ENCODE measurements at places on chromosomes 16 and 17. TPM values are rescaled to one million over a fixed set of nuclear protein-coding genes. Genes with fewer than 3 reads are reported as not detected.

PPY gene
- total RNA-seq: not detected

ACSM2A gene
- not detected for total RNA-seq

CACNG5 gene
- not detected for total RNA-seq

RPRML gene
- not detected for total RNA-seq

MAP2K6 gene
- 3.4 TPM for total RNA-seq

RAMP2 gene
- total RNA-seq: 77.7 TPM

DNA sequence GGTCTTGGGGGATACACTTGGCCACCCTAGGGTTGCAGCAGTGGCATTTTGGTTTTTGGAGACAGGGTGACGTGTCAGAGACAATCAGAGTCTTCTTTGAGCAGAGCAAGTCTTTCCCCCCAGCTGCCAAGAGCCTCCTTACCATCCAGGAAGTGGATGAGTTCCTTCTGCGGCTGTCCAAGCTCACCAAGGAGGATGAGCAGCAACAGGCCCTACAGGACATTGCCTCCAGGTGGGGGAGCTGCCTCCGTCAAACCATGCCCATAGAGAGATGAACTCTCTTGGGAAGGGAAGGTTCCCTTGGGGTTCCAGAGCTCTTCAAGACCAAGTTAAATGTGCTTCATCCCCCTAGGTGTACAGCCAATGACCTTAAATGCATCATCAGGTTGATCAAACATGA lies 11.3 kb downstream of the LIG3 start:
- H3K27ac ChIP-seq: no peak overlapping the region
- no peak for DNase-seq
- peaks cover 5% of the 10 kb centered on the region for H3K36me3 ChIP-seq
- H3K4me1 ChIP-seq: no peaks in the 10 kb centered on the region
- no peaks in the 10 kb centered on the region for H3K27me3 ChIP-seq

- no peak overlapping the region for H3K4me3 ChIP-seq
- H3K27ac ChIP-seq: peak overlapping the region; percentile 90
These were observed 13.9 kb upstream of the KIFC3 start for GRCh38 chr16:57815987-57816745.

SDR42E1 gene
- 2.1 TPM for total RNA-seq

KRT12 gene
- total RNA-seq: not detected

GRCh38 chr17:30363715-30364202 lies 15.0 kb upstream of the CPD start:
- no peak for DNase-seq
- no peak overlapping the region for H3K27ac ChIP-seq

RAB11FIP4 gene
- 0.94 TPM for total RNA-seq

GRCh38 chr16:74736531-74737157 lies 36.0 kb upstream of the MLKL start:
- no peaks in the 10 kb centered on the region for H3K27me3 ChIP-seq
- no peak for DNase-seq
- no peak overlapping the region for H3K27ac ChIP-seq
- no peaks in the 10 kb centered on the region for H3K4me1 ChIP-seq
- no peaks in the 10 kb centered on the region for H3K36me3 ChIP-seq

CCL1 gene
- total RNA-seq: not detected

- no peaks in the 10 kb centered on the region for H3K36me3 ChIP-seq
- DNase-seq: no peak
- no peaks in the 10 kb centered on the region for H3K4me1 ChIP-seq
- no peak overlapping the region for H3K4me3 ChIP-seq
These were observed 219.2 kb downstream of the SHISA9 start for GRCh38 chr16:13120557-13120956.

- no peak overlapping the region for H3K4me3 ChIP-seq
- no peak for DNase-seq
- no peak overlapping the region for H3K27ac ChIP-seq
- no peaks in the 10 kb centered on the region for H3K27me3 ChIP-seq
- H3K36me3 ChIP-seq: no peaks in the 10 kb centered on the region
These were observed 109.9 kb downstream of the PHKB start for GRCh38 chr16:47571049-47571448.

- H3K27ac ChIP-seq: no peak overlapping the region
- no peaks in the 10 kb centered on the region for H3K36me3 ChIP-seq
- no peaks in the 10 kb centered on the region for H3K4me1 ChIP-seq
- H3K4me3 ChIP-seq: no peak overlapping the region
- H3K27me3 ChIP-seq: no peaks in the 10 kb centered on the region
These were observed 26.9 kb upstream of the ZNF750 start for GRCh38 chr17:82866590-82867191.

GRCh38 chr16:54648575-54648974 lies 282.1 kb upstream of the IRX5 start:
- H3K36me3 ChIP-seq: no peaks in the 10 kb centered on the region
- H3K27me3 ChIP-seq: no peaks in the 10 kb centered on the region
- H3K4me1 ChIP-seq: peaks cover 2% of the 10 kb centered on the region
- peak overlapping the region; percentile 80 for H3K27ac ChIP-seq
- H3K4me3 ChIP-seq: no peak overlapping the region
- no peak for DNase-seq

C17orf107 gene
- 2.5 TPM for total RNA-seq

HOXB9 gene
- total RNA-seq: 0.33 TPM

GRCh38 chr17:67865438-67865837 lies 40.1 kb downstream of the BPTF start:
- no peak overlapping the region for H3K27ac ChIP-seq
- no peak for DNase-seq
- H3K36me3 ChIP-seq: peaks cover 2% of the 10 kb centered on the region
- no peak overlapping the region for H3K4me3 ChIP-seq
- peaks cover 3% of the 10 kb centered on the region for H3K4me1 ChIP-seq
- no peaks in the 10 kb centered on the region for H3K27me3 ChIP-seq

- H3K4me1 ChIP-seq: no peaks in the 10 kb centered on the region
- no peak for DNase-seq
- no peak overlapping the region for H3K4me3 ChIP-seq
- H3K36me3 ChIP-seq: no peaks in the 10 kb centered on the region
- H3K27me3 ChIP-seq: no peaks in the 10 kb centered on the region
These were observed 5.9 kb downstream of the CLEC19A start for GRCh38 chr16:19291475-19291874.

DNA sequence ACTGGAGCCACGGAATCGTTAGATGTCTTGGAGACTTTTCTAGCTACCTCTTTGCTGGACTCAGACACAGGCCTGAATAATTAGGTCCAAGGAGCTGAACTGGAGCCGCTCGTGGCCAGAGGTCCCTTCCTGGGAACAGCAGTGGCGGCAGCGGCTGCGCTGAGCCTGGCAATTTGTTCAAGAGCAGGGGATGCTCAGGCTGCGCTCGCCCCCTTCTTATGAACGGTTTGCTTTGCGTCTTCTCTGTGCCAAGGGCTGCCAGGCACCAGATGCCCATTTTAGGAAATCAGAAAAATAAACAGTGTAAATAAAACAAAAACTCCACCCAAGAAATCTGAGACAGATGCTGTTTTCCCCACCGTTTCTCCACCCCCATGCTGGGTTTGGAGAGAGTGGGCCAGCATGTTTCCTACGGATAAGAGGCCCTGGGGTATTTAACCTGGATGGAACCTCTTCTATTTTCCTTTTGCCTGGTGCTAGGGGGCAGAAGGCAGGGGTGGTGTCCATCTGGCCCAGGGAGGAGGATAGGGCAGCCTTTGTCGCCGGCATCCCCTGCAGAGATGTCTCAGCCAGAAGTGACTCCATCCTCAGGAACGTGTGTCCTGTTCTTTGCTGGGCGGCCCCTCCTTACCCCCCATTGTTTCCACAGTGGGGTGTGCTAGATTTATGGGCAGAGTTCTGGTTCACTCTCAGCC lies 163.4 kb downstream of the SEC14L1 start:
- no peaks in the 10 kb centered on the region for H3K27me3 ChIP-seq
- no peak for DNase-seq
- H3K27ac ChIP-seq: no peak overlapping the region
- no peaks in the 10 kb centered on the region for H3K4me1 ChIP-seq
- H3K36me3 ChIP-seq: no peaks in the 10 kb centered on the region
- no peak overlapping the region for H3K4me3 ChIP-seq

HAP1 gene
- 0.06 TPM for total RNA-seq

All from aorta (tissue), 5 donors.